ENCODE measurements at places on chromosomes 4 and X. TPM values are rescaled to one million over a fixed set of nuclear protein-coding genes. Genes with fewer than 3 reads are reported as not detected.

- no peak for DNase-seq
These were observed 1.2 kb downstream of the TMEM255A start for GRCh38 chrX:120309873-120310705.

GRCh38 chr4:89196056-89196674 lies 84.8 kb downstream of the TIGD2 start:
- DNase-seq: no peak

GAGE1 gene
- not detected for total RNA-seq

DNA sequence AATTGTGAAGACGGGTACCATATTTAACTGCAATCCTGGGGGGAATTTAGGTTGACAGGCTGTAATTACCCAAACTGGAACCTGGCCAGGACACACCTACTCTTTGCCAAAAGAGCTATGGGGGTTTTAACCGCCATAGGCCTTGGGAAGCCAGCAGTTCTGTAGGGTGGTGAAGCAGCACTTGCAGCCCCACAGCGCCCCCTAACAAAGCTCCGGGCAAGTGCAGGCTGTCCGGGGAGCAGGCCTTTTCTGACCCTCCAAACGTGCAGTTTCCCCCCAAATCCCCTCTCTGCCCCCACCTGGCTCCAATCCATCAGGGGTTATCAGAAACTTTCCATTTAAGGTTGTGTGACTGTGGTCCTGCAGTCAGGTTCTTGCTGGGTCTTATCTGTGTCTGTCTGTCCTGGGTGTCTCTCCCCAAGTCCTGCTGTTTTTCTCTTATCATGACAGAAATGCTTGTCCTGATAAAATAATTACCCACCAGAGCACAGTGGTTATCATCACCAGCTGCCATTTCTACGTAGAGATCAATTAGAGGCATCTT lies 350.9 kb downstream of the MID1IP1 start:
- peak; percentile 28 for DNase-seq

ABCG2 gene
- total RNA-seq: 8.0 TPM

MSX1 gene
- total RNA-seq: 0.15 TPM

- no peak for DNase-seq
These were observed 134.9 kb downstream of the KCTD8 start for GRCh38 chr4:44313702-44314101.

GRCh38 chrX:135629342-135629741 lies 84.1 kb upstream of the CT45A1 start:
- no peak for DNase-seq

DNA sequence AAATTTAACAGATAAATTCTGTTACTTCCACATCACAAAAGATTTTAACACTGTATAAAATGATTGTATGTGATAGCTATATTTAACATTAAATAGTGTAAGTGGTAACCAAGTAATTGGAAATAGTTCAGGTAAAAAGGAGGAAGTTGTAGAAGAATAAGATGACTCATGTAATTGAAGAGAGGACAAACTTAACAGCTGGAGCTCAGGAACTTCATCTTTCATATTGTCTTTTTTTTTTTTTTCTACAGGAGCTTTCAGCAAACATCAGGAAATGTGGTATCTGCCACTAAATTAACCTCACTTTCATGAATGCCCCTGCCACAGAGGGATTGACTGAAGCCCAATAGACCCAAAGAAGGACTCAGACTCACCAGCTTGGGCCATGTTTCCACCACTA lies 188.4 kb upstream of the VEGFC start:
- no peak for DNase-seq

DNA sequence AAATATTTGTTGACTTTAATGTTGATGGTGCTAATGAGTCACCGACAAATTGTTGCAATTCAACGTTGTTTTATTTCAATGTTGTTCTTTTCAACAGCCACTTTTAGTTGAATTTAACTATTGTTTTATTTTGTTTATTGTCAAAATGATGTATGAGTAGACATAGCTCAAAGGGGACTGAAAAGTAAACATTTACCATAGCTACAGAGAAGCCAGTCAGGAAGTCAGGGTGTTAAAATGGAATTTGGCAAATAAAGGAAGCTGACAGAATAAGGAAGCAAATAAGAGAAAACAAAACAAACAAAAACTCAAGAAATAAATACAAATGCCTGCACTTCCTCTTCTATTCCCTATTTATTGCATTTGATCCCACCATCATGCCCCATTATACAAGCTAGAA lies 648.4 kb upstream of the HTR2C start:
- no peak for DNase-seq

DNA sequence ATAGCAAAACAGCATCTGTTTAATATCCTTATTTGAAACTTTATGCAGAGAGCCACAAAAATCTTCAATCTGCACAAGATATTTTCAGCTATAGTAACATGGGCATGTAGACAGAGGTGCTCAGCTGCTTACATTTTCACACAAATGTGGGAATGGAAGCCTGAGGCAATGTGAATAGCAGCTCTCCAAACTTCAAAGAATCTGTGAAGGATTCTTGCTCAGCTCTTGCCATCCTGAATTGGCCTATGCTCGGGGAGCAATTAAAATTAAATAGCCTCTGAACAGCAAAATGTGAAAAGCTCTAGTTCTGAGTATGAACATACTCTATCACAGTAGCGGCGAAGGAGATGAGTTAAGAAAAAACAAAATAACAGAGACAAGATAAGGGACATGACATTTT lies 1523.8 kb downstream of the PCDH7 start:
- no peak for DNase-seq

HPSE gene
- total RNA-seq: 0.86 TPM

PCDH7 gene
- total RNA-seq: 1.8 TPM

DCAF4L1 gene
- total RNA-seq: 0.07 TPM

DNA sequence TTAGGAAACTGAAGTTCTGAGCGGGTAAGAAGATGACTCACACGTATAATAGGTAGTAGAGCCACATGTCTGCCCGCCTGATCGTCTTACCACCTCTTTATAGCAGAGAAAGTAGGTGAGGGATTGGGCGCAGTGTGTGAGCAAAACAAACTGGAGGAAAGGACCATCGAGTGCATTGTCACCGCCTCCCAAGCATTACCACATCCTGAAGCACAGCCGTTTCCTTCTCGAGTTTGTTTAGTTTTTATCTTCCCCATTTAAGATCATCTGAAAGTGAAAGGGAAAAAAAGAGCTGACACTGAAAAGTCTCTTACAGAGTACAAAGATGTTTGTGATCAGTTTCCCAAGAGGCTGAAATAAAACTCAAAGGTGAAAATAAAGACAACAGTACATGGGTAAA lies 14.8 kb downstream of the PDK3 start:
- no peak for DNase-seq

GABRQ gene
- total RNA-seq: not detected

CYP4V2 gene
- 82.4 TPM for total RNA-seq

ARHGEF6 gene
- total RNA-seq: 2.8 TPM

BMP3 gene
- total RNA-seq: not detected

DNA sequence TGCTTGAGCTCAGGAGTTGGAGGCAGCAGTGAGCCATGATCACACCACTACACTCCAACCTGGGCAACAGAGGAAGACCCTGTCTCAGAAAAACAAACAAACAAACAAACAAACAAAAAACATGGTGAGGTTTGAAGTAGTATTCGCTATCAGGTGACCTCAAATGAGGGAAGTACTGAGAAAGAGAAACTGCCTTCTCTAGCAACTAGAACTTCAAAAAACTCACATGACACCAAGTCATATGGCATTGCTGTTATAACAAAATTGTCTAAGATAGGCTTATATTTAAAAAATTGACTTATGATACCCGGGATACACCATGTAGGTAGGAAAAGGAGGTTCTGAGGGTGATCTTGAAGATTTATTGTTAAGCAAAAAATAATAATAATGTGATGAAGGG lies 10.3 kb downstream of the MPP1 start:
- DNase-seq: no peak

DNA sequence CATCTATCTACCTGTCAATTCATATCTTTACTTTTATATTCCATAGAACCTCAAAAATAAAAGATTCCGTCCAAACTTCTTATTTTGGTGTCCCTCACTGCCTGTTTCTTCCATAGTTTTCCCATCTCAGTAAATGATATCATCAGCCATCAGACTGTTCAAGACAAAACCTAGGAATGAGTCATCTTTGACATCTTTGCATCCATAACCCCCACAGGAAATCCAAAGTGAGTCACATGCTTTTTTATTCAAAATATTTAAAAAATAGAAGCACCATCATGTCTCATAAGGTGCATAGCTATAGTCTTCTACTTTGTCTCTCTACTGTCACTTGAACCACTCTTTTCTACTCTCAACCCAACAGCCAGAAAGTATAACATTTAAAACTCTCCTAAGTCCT lies 29.9 kb upstream of the CXXC4 start:
- no peak for DNase-seq

GAGE12H gene
- not detected for total RNA-seq

DNA sequence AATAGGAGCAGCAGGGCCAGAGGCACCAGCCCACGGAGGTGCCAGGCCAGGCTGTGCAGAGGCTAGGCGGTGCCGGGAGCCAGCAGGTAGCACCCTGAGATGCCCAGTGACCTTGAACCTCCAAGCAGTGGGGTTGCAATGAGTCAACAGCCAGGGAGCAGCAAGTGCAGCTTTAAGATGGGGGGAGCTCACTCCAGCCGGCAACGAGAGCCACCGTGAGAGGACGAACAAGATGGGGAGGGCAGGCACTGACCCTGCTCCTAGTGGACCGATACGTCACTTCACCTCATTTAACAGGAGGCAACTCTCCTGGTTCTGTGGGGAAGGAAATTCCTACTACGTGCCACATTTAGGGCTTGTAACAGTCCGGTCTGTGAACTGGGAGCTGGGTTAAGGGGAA lies 4.8 kb downstream of the LETM1 start:
- DNase-seq: no peak

TCEAL6 gene
- total RNA-seq: not detected

DNA sequence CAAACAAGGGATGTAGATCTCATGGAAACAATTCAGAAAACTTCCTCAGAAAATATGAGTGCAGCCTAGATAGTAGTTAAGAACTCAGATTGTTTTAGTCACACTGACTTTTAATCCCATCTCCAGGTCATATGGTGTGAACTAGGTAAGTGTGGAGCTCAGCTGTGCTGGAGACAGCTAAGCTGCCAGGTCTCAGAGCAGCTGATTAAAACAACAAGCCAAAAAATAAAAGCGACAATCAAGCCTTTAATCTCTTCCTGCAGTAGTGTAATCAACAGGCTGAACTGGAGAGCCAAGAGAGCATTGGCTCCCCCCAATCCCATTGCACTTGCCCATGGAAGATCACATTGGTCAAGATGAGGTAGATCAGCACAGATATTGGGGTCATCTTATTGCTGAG lies 98.3 kb upstream of the ATOH1 start:
- DNase-seq: no peak

DNA sequence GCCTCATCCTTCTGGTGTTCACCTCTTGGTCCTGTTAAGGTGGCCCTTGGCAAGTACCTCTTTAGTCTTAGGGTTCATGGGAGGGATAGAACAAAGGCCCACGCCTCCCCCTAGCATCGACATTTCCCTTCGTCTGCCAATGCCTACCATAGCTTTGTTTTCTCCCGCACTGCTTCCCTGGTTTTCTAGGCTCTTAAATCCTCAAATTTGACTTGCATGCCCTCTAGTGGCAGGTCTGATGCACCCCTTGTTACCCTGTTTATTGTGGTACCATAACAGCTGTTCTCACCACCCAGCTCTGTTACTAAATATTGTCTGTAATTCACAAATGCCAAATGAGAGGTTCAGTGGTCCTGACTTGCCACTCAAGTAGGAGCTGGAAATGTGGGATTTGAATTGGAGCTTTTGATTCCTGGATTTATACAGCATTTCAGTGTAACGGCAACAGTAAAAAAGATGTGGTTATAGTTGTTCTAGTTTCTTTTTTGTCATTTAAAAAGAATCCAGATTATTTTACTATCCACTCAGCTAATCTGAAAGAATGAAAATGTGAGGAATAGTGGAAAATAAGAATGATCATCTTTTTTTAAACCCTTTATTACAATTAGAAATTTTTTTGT lies 100.1 kb downstream of the REPS2 start:
- peak; percentile 52 for DNase-seq

DNA sequence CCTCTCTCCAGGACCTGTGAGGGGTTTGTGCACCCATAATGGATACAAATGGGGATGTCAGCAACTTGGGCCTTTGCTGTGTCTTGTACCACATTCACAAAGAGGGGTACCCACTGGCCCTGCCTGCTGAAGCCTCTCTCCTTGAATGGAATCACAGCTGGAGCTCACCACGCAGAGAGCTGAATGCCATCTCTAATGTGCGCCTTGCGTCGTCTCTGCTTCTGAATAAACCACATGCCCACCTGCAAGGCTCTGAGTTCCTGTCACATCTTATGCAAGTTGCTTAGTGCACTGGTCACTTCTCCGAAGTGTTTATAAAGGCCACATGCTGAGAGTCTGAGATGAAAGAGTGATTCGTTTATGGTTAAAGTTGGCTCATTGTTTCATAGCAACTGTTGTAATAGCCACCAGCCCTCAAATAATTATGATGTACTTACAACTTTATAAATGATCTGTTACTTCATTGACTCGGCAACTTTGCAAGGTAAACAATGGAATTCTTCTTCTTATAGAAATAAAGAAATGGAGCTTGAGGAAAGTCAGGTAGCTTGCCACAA lies 6.2 kb upstream of the PUDP start:
- no peak for DNase-seq

DNA sequence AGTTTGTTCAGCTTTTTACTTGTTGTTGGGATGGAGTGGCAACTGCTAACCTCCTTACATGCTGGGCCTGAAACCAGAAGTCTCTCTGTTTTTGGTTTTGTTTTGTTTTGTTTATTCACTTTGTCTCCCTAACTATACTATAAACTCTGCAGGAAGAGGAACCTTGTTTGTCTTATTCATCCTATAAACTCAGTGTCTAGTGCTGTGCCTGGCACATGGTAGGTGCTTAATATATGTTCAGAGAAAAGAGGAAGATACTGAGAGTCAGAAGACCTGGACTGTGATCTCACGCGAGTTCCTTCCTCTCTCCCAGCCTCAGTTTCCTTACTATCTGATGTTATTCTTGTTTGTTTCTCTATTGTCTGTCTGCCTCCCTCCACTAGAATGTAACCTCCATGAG lies 71.3 kb downstream of the PRPS1 start:
- no peak for DNase-seq

GRCh38 chrX:139890991-139891700 lies 41.7 kb downstream of the ATP11C start:
- DNase-seq: no peak

TLR2 gene
- total RNA-seq: 10.1 TPM

UGDH gene
- total RNA-seq: 362 TPM

DNA sequence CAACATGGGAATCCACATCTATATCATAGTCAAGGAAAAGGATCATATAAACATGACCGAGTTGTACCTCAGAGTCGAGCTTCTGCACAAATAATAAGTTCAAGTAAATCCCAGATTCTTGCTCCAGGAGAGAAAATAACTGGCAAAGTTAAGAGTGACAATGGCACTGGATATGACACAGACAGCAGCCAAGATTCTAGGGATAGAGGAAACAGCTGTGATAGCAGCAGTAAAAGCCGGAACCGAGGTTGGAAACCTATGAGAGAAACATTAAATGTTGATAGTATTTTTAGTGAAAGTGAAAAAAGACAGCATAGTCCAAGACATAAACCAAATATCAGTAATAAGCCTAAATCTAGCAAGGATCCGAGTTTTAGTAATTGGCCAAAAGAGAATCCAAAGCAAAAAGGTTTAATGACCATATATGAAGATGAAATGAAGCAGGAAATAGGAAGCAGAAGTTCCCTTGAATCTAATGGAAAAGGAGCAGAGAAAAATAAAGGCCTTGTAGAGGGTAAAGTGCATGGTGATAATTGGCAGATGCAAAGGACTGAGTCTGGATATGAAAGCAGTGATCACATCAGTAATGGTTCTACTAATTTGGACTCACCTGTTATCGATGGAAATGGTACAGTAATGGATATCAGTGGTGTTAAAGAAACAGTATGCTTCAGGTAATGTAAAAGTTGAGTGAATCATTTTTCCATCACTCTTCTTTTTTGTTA lies 50.4 kb downstream of the FABP2 start:
- no peak for DNase-seq

GRCh38 chrX:46573331-46573891 lies at the start of gene CHST7:
Gene CHST7, plus strand, starts transcription at chrX:46573765. Its CDS starts 167 bp downstream, at chrX:46573932.
- peak; percentile 66 for DNase-seq

Measured in right lobe of liver (tissue), 6 donors.